NCI-H1105 (cell line): ENCODE measurements at places on chromosomes 11 and 22.

GRCh38 chr11:108927791-108928545 lies 263.1 kb downstream of the DDX10 start:
- no peak for DNase-seq

DNA sequence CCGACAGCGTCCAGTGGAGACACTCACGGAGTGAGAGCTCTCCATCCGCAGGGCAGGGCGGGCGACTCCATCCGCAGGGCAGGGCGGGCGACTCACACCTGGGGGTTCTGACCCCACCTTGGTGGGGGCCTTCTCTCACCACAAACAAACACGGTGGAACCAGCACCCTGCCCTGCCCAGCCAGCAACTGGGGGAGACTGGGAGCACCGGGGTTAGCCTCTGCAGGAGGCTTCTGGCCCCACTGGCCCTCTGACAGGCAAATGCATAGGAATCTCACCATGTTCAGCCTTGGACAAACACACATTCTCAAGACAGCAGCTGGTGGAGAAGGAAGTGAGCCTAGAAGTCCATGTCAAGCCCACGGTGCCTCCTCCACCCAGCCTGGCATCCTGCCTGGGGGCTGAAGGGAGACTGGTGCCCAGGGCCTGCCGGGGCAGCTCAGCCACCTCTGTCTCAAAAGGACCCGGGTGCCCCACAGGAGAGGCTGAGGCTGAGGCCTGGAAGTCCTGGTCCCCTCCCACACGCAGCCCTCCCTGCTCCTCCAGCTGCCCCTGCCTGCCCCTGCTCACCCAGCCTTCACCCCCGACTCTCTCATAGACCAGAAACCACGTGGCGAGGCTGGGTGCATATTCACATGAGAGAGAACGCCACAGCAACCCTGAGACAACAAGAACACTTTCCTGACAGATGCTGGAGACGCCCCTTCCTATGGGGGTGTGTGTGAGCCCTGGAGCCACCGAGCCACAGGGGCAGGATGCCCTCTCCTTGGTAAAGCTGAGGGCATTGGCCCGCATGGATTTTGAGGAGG lies 98.4 kb upstream of the B3GAT1 start:
- no peak for DNase-seq

DNA sequence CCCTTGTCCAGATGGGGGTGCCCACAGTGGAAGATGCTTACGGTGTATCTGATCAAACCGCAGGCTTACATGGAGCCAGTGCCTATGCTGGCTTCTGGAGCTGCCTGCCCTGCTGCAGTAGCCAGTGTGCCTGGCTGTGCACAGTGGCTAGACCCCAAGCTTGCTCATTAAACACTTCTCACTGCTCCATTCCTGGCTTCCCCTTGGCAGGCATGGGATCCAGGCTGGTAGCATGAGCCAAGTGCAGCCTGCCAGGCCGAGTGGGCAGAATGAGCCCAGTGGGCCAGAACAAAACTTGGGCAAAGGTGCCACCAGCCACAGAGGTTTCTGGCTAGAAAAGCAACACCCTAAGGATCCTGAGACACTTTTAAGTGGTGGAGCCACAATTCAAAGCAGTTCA lies 55.4 kb upstream of the B3GNT6 start:
- DNase-seq = no peak

- DNase-seq = no peak
These were observed 78.3 kb downstream of the RPL27A start for GRCh38 chr11:8760896-8761295.

DNA sequence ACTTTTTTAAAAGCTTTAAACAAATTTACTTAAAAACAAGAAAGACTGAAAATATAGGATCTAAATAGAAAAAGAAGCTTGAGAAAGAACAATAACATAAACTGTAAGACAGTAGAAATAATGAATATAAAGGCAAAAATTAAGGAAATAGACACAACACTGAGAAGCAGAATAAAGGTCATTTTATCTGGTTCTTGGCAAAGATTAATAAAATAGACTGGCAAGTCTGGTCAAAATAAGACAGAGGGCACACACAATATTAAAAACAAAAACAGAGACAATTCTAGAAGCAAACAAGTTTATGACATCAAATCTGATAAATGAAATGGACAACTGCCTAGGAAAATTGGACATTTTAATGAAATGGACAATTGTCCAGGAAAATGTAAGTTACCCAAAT lies 105.8 kb downstream of the ATG16L2 start:
- no peak for DNase-seq
